ENCODE measurements at places on chromosomes 5 and 9.
A peak's percentile ranks its signal among the peaks of the same experiment; 100 is the strongest.

GRCh38 chr9:122222791-122223190, 6.0 kb downstream of the LHX6 start:
- no peak for DNase-seq

- DNase-seq: no peak
Observed at GRCh38 chr5:150372639-150373038, 15.1 kb downstream of the TCOF1 start.

DNA sequence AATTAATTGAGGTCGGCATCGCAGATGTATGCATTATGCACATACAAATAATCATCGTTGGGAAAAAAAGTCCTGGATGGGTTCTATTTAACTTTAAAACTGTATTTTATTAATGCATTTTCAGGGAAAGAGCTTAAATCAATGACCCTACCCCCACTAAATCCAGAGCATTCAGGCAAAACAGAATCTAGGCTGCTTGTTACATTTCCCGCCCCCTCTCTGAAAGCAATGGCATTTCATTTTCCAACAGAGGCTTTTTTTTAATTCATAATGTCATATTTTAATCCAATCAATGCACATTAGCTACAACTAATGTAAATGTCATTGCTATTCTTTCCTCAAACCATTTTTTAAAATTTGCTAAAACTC, 117.4 kb upstream of the GRIA1 start:
- DNase-seq: no peak

DNA sequence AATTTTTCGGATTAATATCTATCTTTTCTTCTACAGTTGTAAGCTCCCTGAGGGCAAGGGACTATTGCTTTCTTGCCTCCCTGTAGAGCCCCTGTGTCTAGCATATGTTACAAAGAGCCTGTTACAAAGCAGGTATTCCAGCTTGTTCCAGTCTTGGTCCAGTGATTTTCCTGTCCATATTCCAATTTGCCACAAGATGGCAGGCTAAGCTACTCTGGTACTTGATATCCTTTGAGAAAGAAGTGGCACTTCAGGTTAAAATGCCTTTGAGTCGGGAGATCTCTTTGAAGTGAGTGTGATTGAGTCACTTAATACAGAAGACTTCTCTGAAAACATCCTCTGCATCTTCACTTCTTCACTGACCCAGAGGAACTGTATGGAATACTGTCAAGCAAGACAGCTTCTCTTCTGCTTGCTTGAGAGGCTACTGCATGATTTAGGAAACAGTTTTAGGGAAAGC, 24.5 kb downstream of the CAVIN4 start:
- no peak for DNase-seq

DNA sequence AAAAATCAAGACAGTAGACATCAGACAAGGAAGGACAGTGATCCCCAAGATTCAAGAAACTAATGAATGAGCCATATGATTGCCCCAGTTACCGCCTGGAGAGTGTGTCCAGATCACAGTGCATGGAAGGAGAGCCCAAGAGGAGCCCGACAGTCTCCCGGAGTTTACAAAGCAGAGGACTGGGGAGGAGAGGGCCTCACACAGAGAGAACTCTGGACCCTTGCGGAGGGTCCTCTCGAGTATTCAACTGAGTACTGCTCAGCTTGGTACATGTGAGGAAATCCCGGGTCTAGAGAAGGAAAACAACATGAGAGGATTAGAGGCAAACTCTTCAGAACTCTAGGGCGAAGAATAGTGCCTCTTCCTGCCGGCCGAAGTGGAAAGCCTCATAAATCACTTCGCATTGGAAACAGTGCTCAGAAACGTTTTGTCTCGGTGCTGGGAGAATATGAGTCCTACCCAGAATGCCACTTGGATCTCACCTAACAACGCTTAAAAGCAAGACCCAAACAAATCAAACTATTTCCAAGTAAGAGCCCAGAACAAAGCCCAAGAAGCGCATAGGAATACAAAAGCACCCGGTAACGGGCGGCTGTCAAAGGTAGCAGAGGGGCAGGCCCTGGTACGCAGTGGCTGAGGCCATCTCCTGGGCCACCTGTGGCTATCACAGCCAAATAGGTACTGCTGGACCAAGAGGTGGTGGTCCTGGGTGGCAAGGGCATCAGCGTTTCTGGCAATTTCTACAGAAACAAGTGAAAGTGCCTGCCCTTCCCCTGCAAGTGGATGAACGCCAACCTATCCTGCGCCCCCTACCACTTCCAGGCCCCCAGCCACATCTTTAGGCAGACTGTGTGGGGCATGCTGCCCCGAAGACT, 36.0 kb downstream of the FAM78A start:
- DNase-seq: no peak

- DNase-seq: no peak
Observed at GRCh38 chr9:81305561-81306182, 383.7 kb downstream of the TLE1 start.

GRCh38 chr5:40124367-40124766, 555.3 kb upstream of the PTGER4 start:
- DNase-seq: no peak

DNA sequence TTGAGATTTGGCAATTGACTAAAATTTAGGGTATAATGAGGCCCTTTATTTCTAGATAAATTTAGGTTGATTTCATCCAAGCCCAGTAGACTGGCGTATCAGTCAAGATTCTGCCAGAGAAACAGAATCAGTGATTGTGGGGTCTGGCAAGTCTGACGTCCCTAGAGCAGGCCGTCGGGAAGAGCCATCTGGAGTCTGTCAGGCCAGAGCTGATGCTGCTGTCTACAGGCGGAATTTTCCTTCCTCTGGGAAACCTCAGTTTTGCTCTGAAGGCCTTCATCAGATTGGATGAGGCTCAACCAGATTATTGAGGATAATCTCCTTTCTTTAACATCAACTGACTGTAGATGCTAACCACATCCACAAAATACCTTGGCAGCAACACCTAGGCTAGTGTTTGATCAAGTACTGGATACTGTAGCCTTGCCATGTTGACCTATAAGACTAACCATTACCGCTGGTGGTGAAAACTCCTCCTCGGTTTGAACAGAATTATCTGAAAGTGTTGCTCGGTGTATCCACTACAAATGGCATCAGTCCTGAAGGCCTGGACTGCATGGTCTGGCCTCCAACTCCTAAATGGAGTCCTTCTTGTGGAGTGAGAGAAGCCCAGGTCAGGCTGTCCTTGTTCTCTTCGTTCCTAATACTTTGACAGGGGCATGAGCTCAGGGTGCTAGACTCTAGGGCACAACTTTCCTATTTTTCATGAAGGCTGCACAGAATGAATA, 83.2 kb upstream of the ANKH start:
- peak; percentile 7 for DNase-seq

- no peak for DNase-seq
Observed at GRCh38 chr5:370311-370958, 48.9 kb downstream of the AHRR start.

- no peak for DNase-seq
Observed at GRCh38 chr9:76112151-76112550, 221.7 kb downstream of the PCSK5 start.

DNA sequence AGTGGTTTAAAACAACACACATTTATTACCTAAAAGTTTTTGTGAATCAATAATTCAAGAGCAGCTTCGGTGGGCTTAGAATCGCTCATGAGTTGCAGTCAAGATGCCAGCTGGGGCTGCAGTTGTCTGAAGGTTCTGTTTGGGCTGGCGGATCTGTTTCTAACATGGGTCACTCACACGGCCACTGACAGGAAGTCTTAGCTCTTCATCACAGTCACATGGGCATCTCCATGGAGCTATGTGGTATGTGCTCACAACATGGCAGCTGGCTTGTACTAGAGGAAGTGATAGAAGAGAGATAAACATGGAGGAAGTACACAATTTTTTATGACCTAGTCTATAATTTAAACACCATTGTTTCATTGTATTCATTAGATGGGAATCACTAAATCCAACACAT, 11.2 kb downstream of the KLHL9 start:
- no peak for DNase-seq
